ENCODE measurements at places on chromosomes 5 and 9.

- DNase-seq: no peak
Observed at GRCh38 chr5:2633992-2634391, 117.5 kb downstream of the IRX2 start.

GRCh38 chr5:166709691-166710090 lies 1581.8 kb upstream of the WWC1 start:
- no peak for DNase-seq

DNA sequence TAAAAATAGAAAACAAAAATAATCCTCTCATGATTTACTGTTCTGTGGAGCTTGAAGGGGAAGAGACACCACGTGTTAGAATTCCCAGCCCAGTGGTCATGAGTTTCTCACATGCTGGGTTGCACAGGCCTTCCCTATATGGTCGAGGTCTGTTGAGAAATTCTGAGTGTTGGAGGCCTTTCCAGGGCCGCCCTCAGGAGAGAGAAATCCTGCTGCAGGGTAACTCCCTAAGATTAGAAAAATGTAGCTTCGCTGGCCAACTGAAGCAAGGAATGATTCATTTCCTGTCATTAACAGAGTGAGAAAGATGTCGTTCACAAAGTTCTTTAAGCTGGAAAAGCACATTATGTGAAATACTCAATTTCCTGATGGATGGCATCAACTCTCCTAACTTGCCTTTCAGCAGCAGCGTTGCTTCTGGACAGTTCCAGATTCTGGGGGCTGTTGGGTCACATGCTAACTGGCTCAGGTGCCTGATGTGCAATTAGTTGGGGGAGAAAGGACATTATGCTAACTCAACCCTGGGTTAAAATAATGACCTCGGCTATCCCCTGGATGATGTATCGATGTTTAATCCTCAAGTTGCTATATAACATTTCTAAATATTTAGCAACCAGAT lies 104.8 kb upstream of the CD180 start:
- DNase-seq: peak; percentile 82

DNA sequence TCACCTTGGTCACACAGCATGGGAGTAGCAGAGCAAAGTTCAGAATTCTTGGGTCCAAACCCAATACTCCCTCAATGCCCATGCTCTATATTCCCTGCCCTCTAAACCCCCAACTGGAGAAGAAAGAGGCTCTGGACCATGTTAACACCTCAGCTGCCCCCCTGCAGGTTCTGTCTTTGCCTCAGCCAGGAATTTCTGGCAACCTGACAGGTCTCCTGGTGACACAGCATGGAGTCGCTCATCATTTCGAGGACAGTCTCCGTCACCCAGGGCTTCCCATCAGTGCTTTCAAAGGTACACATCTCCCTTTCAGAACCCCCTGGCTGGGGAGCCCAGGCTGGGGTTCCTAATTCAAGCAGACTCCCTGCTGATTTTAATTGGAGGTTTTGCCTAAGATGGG lies 189.5 kb downstream of the BRINP1 start:
- no peak for DNase-seq

DNA sequence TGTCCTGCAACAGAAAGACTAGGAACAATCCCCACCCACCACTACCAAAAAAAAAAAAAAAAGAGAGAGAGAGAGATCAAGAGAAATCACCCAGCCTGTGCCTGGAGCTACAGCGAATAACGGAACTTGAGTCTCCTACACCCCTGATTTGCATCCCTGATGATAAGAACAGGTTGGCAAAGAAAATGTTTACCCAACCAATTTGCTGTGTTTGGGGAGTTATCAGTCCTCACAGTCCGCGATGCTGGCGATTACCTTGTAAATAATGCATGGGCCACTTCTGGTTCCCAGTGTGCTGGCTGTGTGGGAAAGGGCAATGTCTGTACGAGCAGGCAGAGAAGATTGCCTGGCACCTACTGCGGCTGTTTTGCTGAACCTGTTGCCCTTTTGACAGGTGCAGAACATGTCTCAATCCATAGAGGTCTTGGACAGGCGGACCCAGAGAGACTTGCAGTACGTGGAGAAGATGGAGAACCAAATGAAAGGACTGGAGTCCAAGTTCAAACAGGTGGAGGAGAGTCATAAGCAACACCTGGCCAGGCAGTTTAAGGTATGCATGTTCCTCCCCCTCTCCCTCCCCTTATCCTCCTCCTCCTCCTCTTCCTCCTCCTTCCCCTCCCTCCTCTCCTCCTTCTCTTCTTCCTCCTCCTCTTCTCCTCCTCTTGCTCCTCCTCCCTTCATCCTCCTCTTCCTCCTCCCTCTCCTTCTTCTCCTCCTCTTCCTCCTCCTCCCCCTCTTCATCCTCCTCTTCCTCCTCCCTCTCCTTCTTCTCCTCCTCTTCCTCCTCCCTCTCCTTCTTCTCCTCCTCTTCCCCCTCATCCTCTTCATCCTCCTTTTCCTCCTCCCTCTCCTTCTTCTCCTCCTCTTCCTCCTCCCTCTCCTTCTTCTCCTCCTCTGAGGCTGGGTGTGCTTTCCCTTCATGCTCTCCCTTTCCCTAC lies 8.3 kb downstream of the OLFM1 start:
- DNase-seq: no peak

GRCh38 chr5:75235711-75236110 lies 967 bp downstream of the ANKRD31 start:
- peak; percentile 57 for DNase-seq

DNA sequence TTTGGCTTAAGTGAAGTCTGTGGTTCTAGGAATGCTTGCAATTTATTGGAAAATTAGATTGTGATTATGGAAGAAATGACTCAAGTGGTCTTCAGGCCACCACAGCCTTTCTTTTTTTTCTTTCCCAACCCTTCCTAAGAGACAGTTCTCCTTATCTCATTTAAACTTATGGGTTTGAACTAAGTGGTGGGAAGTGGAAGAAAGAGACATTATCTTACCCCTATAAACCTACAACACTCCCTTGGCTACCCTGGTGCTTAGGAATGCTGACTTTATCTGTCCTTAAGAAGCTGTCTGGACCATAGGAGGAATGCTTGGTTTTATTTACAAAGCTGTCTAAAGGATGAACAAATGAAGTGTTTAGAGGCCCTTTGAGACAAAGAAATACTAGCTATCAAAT lies 5.1 kb upstream of the ERAP1 start:
- DNase-seq: no peak

GRCh38 chr5:140295414-140295813 lies 7.5 kb downstream of the PFDN1 start:
- peak; percentile 89 for DNase-seq

DNA sequence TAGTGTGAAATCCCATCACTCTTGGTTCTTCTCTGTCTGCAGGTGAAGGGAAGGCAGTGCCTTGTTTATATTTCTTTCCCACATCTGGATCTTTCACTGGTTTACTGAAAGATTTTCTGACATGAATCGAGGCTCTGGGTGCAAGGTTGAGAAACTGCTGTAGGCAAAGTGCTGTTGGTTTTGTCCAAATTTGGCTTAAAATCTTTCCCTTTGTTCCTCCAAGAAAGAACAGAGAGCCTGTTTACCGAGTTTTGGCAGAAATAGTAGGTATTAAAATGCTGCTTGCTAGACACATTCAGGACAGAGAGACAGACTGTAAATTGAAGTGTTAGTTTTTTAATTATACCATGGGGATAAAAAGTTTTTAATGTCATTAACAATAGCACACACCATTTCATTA lies 21.5 kb downstream of the SKP2 start:
- no peak for DNase-seq
